Prostate gland (tissue), 2 donors: ENCODE measurements at places on chromosomes 7 and 10. TPM values are rescaled to one million over a fixed set of nuclear protein-coding genes. Genes with fewer than 3 reads are reported as not detected.

RPP38 gene
- 20.9 TPM for total RNA-seq

CPA2 gene
- total RNA-seq: not detected

NXPH1 gene
- total RNA-seq: not detected

UNCX gene
- total RNA-seq: not detected

CPA1 gene
- total RNA-seq: 0.14 TPM

TRDMT1 gene
- 9.9 TPM for total RNA-seq

KCNIP2 gene
- total RNA-seq: 2.6 TPM

ZNF25 gene
- total RNA-seq: 9.8 TPM

CASTOR2 gene
- total RNA-seq: 19.9 TPM

ADGRA1 gene
- total RNA-seq: 0.14 TPM

MLXIPL gene
- total RNA-seq: 123 TPM

ASB10 gene
- not detected for total RNA-seq

WAPL gene
- total RNA-seq: 29.6 TPM

CDK1 gene
- 5.7 TPM for total RNA-seq

CUBN gene
- total RNA-seq: 1.3 TPM

FBXO24 gene
- total RNA-seq: 2.3 TPM
